ENCODE measurements at places on chromosomes 5 and 9.

- no peak for DNase-seq
Observed at GRCh38 chr9:105006514-105006913, 78.6 kb upstream of the ABCA1 start.

GRCh38 chr5:9716838-9717281, 86.7 kb upstream of the TAS2R1 start:
- no peak for DNase-seq

DNA sequence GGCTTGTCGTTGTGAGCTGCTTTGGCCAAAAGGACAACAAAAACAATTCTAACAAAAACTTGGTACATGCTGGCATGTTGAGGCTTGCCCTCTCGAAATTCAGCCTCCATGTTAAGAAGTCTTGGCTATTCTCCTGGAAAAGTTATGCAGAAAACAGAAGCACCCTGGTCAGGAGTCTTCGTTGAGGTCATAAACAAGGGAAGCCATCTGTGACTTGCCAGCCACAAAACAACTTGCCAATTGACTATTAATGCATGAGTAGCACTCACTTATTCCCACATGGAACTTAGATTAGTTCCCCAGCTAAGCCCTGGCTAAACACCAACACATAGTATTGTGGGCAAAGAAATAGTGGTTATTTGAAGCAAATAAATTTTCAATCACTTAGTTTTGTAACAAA, 521.0 kb upstream of the CHD1 start:
- no peak for DNase-seq

DNA sequence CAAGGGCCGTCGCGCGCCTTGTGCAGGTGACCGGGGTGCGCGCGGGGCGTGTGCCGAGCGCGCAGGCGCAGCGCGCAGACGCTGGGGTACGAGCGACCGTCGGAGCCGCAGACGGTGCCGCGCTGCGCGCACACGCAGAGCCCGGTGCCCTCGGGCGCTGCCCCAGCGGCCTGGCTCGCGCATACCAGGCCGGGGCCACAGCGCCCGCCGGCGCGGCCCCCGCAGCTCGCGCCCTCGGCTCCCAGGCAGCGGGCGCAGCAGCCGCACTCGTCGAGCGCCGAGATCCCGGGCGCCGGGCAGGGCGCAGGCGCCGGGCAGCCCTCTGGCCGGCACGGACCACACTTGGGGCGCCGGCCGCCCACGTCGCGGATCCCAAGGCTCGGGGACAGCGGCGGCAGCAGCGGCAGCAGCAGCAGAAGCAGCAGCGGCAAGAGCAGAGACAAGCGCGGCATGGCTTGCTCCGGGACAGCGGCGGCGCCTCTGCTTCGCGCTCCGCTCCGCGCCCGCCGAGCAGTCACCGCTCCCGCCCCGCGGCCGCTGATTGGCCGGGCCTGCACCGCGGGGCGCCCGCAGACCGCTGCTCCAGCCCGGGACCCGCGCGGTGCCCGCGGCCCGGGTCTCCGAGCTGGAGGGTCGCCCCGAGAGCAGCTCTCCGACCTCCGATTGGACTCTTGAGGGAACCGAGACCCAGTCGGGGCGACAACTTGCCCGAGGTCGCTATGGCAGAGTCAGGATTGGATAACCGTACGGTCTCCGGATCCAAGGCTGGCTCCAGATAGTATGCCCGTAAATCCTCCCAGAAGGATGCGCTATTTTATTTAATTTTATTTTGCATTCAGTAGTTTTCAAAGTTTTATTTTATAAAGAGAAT, at the start of gene IGFBPL1:
IGFBPL1 (minus strand) TSS at position 482 of the 871 bp plus-strand sequence; CDS start at position 452, 30 bp downstream.
- no peak for DNase-seq

DNA sequence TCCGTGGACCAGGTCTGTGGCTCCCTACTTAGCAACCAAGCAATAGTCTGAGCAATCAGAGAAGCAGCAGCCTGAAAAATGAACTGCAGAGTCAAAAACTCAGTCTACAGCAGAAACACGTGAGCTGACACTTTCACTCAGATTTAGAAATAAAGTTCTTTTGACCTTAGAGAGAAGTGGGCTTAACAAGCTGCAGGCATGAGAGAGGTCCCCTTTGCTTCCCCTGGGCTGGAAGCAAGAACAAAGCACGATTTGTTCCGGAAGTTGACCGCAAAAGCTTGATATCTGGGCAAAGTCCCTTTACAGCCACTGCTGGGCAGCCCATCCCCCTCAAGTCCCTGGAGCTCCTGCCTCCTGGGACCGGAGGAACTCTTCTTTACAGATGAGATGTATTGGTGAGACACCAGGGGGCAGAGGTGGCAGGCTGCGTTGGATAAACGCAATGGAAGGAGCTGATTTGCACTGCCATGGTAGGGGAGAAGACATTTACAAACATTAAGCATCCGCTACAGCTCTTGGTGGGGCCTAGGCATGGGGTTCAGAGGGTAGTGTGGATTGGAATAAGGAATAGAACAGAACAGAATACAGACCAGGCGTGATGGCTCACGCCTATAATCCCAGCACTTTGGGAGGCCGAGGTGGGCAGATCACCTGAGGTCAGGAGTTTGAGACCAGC, 5.8 kb upstream of the SOWAHA start:
- no peak for DNase-seq

DNA sequence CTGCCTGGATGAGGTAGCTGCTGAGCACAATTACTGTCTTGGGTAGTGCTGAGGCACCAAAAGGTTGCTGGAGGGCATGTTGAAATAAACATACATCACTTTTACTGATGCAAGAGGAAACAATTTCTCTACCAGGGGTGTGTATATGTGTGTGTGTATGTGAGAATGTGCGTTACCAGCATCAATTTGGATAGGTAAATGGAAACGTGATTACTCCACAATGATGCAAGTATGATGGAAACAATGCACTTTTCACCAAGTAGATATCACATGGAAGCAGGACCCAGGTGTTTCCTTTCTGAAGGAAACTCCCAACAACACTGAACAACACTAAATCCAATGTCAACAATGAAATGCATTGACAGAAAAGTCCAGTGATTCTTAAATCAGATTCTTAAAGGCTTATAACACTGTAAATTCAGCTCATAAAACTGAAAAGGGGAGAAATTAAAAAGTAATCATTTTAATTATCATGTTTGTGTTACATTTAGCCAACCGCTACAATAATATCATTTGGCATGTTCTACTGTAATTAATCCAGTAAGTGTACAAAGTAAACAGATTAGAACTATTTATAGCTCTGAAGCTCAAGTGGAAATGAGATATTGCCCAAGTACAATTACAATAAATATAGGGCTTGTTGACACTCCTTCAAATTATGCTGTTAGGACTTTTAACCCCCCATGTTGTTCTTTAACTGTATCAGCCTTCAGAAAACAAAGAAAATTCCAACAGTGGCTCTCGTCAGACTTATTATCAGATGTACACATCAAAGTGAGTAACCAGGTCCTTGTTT, 25.3 kb downstream of the YIPF5 start:
- no peak for DNase-seq

DNA sequence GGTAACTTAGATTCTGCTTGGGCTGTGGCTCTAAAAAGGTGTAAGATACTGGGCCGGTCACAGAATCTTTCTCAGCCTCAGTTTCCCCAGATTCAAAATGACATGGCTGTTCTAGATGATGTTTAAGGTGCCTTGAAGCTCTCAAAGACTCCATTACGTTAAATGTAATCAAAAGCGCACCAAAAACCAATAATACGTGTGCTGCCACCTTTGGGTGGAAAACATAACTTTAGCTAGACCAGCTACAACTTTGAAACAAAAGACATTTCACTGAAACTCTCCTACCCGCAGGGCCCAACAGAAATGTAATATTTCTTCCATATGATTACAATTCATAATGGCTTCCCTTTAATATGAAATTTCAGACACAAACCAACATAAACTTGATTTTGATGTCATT, 35.0 kb upstream of the PCSK5 start:
- DNase-seq = no peak

DNA sequence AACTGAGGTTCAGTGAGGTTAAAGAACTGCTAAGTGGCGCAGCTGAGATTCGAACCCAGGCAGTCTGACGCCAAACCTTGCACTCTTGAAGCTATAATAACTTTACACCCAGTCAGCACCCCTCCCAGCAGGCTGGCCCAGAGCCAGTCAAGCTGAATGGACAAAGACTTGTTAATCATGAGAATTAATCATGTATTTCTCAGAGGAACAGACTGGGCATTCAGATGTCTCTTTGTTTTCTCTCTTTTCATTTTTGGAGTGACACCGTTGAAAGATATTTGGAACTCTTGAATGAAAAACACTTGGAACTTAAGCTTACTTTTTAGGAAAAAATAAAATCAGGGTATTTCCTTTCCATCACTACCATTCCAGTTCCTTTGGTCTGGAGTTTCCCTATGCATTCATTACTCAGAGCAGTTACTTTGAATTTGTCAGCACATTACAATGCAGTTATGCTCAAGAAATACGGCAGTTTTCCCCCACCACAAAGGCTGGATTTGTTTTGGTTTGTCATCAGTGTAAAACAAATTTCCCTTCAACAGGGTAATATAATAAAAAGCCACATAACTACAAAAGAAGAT, 22.6 kb upstream of the MAMDC2 start:
- DNase-seq = no peak

Measured in CD8-positive, alpha-beta T cell (primary cell).